ENCODE measurements at places on chromosomes 12 and 14. TPM values are rescaled to one million over a fixed set of nuclear protein-coding genes. Genes with fewer than 3 reads are reported as not detected.
A peak's percentile ranks its signal among the peaks of the same experiment; 100 is the strongest.

P2RX2 gene
- total RNA-seq: not detected

DNA sequence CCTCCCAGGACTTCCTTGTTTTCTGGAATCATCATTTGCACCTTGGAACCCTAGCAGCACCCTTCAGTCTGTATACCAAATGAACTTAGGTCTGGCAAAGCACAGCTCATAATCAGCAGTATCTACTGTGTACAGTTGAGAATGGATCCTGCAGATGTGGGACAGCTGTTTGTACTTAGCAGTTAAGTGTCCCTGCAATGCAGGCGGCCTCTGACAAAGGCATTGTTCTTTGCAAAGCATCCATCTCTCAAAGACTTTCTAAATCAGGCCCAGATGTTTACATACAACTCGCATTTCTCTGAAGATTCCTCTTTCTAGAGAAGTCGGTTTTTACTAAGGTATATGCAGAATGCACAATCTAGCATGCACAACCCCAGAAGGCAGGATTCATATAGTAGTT, 170.5 kb upstream of the RBM19 start:
- DNase-seq: no peak

KIF21A gene
- total RNA-seq: 28.7 TPM

GRCh38 chr12:10121278-10121677, 8.7 kb downstream of the CLEC7A start:
- no peak for DNase-seq

DNA sequence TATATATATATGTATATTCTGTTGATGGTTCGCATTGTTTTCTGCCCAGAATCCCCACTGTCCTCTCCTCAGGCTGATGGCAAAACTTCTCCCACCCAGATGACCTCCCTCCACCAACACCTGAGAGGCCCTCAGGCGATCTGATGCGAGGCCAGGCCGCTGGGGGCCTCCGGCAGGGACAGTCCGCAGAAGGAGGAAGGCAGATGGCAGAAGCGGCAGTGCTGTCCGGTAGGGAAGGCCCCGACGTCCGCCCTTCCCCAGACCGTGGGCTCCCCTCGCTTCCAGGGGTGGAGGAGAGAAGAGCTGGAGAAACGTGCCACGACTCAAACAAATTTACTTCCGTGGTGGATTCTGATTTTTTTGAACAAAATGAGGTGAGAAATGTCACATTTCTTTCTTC, 178.3 kb upstream of the RGS6 start:
- DNase-seq: no peak

ALDH2 gene
- total RNA-seq: 152 TPM

RITA1 gene
- total RNA-seq: 27.4 TPM

FLRT2 gene
- total RNA-seq: not detected

DNA sequence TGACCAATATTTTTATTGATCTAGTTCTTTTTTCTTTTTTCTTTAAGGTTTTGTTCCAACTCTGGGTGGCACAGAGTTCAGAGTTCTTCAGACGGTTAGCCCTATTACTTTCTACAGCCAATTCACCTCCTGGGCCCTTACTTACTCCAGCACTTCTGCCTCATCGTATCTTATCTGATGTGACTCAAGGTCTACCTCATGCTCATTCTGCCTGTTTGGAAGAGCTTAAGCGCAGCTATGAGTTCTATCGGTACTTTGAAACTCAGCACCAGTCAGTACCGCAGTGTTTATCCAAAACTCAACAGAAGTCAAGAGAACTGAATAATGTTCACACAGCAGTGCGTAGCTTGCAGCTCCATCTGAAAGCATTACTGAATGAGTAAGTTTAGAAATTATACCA, 64.7 kb downstream of the VEZT start:
- DNase-seq: no peak

DNA sequence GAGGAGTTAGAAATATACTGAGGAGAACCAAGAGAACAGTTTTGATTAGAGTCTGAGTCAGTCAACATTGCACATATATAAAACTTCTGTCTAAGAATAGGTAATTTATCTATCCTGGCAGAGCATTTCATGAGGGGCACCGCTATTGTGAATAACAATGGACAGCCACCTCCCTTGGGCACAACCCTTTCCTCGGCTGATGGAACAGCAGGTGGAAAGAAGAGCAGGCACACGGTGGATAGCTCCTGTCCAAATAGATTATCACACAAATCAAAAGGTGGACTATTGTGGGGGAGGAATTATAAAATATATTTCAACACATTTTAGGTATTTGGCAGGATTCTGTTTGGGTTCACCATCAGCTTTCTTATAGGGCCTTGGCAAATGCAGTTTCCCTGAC, 84.0 kb upstream of the PTPRB start:
- DNase-seq: no peak

GRCh38 chr12:95336387-95337067, 118.9 kb downstream of the VEZT start:
- DNase-seq: peak; percentile 85

CCND2 gene
- 0.17 TPM for total RNA-seq

Data from Calu3 (cell line).